ENCODE measurements at places on chromosomes 3 and 15. TPM values are rescaled to one million over a fixed set of nuclear protein-coding genes. Genes with fewer than 3 reads are reported as not detected.
A peak's percentile ranks its signal among the peaks of the same experiment; 100 is the strongest.

- peak; percentile 61 for DNase-seq
These were observed 80.6 kb downstream of the ULK4 start for GRCh38 chr3:41881233-41881821.

DNA sequence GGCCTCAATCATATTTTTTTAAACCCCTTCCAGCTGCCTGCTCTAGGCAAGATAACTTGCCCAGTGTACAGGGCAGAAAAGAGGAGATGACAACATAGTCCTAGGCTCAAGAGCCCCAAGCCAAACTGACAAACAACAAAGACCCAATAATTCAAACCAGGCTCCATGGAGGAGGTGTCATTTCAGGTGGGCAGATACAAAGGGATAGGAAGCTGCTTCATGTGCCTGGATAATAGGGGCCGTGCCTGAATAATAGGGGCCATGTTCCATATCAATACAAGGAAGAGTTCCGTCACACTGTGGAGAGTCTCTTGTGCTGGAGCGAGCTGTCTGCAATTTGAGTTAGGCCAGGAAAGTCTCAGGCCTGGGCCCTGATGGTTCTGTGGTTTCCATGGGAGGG lies 35.4 kb upstream of the TRIM71 start:
- DNase-seq: no peak

GRCh38 chr3:171649267-171649666 lies 161.0 kb downstream of the PLD1 start:
- DNase-seq: no peak

DNA sequence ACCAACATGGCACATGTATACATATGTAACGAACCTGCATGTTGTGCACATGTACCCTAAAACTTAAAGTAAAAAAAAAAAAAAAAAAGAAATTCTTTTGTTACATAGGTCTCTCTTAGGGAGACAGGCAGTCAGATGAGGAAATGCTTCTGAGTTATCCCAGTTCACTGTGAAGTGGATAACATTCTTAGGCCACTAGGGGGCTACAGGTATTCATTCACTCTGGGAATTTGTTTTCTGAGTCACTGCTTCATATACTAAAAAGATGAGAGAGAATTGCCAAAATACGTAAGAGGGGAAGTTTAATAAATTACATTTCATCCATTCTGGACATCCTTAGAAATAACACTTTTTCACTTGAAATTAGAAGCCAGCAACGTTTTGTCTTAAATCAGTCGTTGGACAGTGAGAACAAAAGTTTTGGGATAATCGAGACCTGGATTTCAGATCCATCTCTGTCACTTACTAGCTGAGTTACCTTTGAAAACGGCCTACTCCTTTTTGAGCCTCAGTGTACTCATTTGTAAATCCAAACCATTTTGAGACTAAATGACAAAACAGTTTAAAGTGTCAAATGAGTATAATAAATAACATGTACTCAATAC lies 738.4 kb upstream of the ALCAM start:
- peak; percentile 65 for DNase-seq

GRCh38 chr3:150203273-150203672 lies 204.8 kb upstream of the TSC22D2 start:
- DNase-seq: no peak

DNA sequence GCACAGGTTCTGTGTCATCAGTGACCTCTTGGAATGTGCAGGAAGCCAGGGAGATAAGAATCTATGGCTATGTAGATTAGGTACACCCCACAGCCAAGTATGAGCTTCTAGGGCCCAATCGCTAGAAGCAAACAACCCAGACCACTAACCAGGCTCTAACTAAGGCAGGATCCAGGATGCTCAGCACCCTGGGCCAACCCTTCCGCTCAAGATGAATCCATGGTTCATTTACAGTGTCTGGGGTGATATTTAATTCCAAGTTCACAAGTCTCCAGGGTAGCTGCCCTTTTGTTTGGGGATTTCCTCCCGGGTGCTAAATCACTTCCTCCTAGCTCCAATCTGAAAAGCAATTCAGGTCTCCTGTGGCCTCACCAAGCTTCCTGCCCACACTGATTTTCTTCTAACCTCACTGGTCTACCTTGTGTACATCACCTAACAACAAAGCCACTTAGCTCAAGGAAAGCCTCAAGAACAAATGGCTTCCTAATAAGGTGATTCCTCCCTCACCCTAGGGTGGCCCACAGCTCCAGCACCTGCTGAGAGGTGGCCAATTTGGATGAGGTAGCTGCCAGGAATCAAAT lies 2.4 kb downstream of the EHD4 start:
- no peak for DNase-seq

The OSBPL10 gene
- 16.8 TPM for total RNA-seq

The ABI3BP gene
- total RNA-seq: 4.2 TPM

The PYGO1 gene
- 9.0 TPM for total RNA-seq

The GOLGA6D gene
- total RNA-seq: not detected

The ADAMTS7 gene
- total RNA-seq: 17.4 TPM

The MRAS gene
- 46.4 TPM for total RNA-seq

The C2CD4A gene
- total RNA-seq: not detected
